Neural cell (in vitro differentiated cells): ENCODE measurements at places on chromosomes 6 and 20. TPM values are rescaled to one million over a fixed set of nuclear protein-coding genes. Genes with fewer than 3 reads are reported as not detected.

Gene TOMM34
- polyA plus RNA-seq = 10.0 and 11.7 TPM in 2 replicates

Gene IGF2R
- 15.0 and 22.6 TPM in 2 replicates for polyA plus RNA-seq

Gene CYP39A1
- 1.4 and 2.0 TPM in 2 replicates for polyA plus RNA-seq

Gene CST4
- polyA plus RNA-seq = not detected in 2 replicates

Gene LPIN3
- polyA plus RNA-seq = 0.44 TPM in 1 of 2 replicates, not detected in the other

Gene UNC5CL
- 1.0 and 2.6 TPM in 2 replicates for polyA plus RNA-seq

Gene TCP11
- polyA plus RNA-seq = 0.92 TPM in 1 of 2 replicates, not detected in the other

Gene NMBR
- not detected in 2 replicates for polyA plus RNA-seq

Gene ANGPT4
- not detected in 2 replicates for polyA plus RNA-seq

Gene LY86
- not detected in 2 replicates for polyA plus RNA-seq

Gene ANKRD66
- polyA plus RNA-seq = not detected in 2 replicates

Gene SAMD10
- polyA plus RNA-seq = 23.3 and 28.7 TPM in 2 replicates

Gene ANKRD6
- 43.5 and 57.1 TPM in 2 replicates for polyA plus RNA-seq

Gene TRIM31
- polyA plus RNA-seq = not detected in 2 replicates

Gene ASIP
- not detected in 2 replicates for polyA plus RNA-seq

Gene TBXT
- not detected in 2 replicates for polyA plus RNA-seq

Gene TRIM15
- not detected in 2 replicates for polyA plus RNA-seq

Gene CYP21A2
- polyA plus RNA-seq = 1.9 and 4.5 TPM in 2 replicates

Gene AKAP12
- polyA plus RNA-seq = 20.1 and 21.5 TPM in 2 replicates

Gene TGM3
- polyA plus RNA-seq = 0.10 and 0.24 TPM in 2 replicates

Gene HECA
- polyA plus RNA-seq = 19.7 and 20.2 TPM in 2 replicates

Gene PRPH2
- not detected in 2 replicates for polyA plus RNA-seq

Gene C2
- 1.2 and 1.5 TPM in 2 replicates for polyA plus RNA-seq

Gene OR2J3
- not detected in 2 replicates for polyA plus RNA-seq

Gene MUC21
- not detected in 2 replicates for polyA plus RNA-seq

Gene PKIB
- 22.8 and 26.2 TPM in 2 replicates for polyA plus RNA-seq

Gene PSMB1
- 365 and 381 TPM in 2 replicates for polyA plus RNA-seq

Gene CD40
- not detected in 2 replicates for polyA plus RNA-seq

Gene FGD2
- not detected in 2 replicates for polyA plus RNA-seq

Gene VARS2
- 93.4 and 125 TPM in 2 replicates for polyA plus RNA-seq

Gene KIFC1
- polyA plus RNA-seq = 0.52 and 2.1 TPM in 2 replicates

Gene C4A
- 4.4 and 7.2 TPM in 2 replicates for polyA plus RNA-seq

Gene DLL1
- 24.6 and 26.1 TPM in 2 replicates for polyA plus RNA-seq

Gene MAVS
- polyA plus RNA-seq = 5.4 and 7.2 TPM in 2 replicates

Gene KCNK16
- polyA plus RNA-seq = not detected in 2 replicates

Gene PSMB8
- 1.6 TPM in 1 of 2 replicates, not detected in the other for polyA plus RNA-seq

Gene AFG1L
- polyA plus RNA-seq = 3.3 and 4.5 TPM in 2 replicates

Gene BACH2
- 45.5 and 52.7 TPM in 2 replicates for polyA plus RNA-seq

Gene CCDC28A
- polyA plus RNA-seq = 10.6 and 11.9 TPM in 2 replicates

Gene HTR1E
- 0.22 and 0.25 TPM in 2 replicates for polyA plus RNA-seq

Gene GPX6
- not detected in 2 replicates for polyA plus RNA-seq

Gene TGIF2
- 3.3 and 3.4 TPM in 2 replicates for polyA plus RNA-seq

Gene KIF13A
- polyA plus RNA-seq = 9.4 and 12.8 TPM in 2 replicates

Gene SNAP91
- 88.6 and 94.1 TPM in 2 replicates for polyA plus RNA-seq

Gene BMP6
- polyA plus RNA-seq = 1.8 and 2.4 TPM in 2 replicates

Gene OR2B6
- not detected in 2 replicates for polyA plus RNA-seq

Gene ENPP3
- polyA plus RNA-seq = 0.50 TPM in 1 of 2 replicates, not detected in the other

Gene MAN1A1
- 4.6 and 5.6 TPM in 2 replicates for polyA plus RNA-seq

Gene FAM184A
- 41.9 and 47.5 TPM in 2 replicates for polyA plus RNA-seq

Gene SNX5
- polyA plus RNA-seq = 59.8 and 66.6 TPM in 2 replicates

Gene SLPI
- polyA plus RNA-seq = not detected in 2 replicates

Gene GTF3C6
- polyA plus RNA-seq = 77.8 and 96.2 TPM in 2 replicates

Gene BPIFB1
- polyA plus RNA-seq = not detected in 2 replicates

Gene OPN5
- 0.10 and 0.44 TPM in 2 replicates for polyA plus RNA-seq
